Motor neuron (in vitro differentiated cells): ENCODE measurements at places on chromosomes 2 and 18. TPM values are rescaled to one million over a fixed set of nuclear protein-coding genes. Genes with fewer than 3 reads are reported as not detected.

DAW1 gene
- total RNA-seq = not detected in 2 replicates

DNA sequence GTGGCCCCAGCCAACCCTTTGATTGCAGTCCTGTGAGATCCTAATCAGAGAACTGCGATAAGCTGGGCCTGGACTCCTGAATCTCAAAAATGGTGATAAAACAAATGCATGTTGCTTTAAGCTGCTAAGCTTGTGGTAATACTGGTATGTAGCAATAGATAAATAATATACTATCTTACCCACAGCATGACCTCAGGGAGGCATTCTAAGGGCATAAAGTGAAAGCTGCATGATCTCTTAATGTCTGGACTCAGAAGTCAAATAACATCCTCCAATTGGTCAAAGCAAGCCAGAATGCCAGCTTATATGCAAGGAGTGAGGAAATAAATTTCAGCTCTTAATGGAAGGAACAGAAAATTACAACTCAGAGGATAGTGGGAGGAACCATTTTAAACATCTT is 246.1 kb downstream of the FSIP2 start:
- no peak for ATAC-seq

DNA sequence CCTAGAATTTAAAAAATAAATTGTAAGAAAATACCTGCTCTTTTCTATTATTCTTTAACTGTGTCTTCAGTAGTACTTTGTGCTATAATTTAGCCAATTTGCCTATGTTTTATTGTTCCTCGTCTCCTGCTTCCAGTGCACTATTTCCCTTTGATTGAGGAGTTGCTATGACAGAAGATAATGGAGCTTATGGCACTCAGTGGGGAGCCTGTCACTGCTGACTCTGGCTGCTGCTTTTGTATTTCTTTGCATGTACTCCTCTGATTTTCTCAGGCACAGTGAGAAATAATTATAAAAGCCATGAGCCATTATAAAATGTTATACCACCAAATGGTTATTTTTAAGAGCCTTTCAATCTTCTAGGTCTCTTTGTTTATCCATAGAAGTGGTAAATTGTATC is 1310.8 kb upstream of the SLC39A10 start:
- no peak for ATAC-seq

GRCh38 chr18:69954719-69955480 is 7.2 kb upstream of the CD226 start:
- no peak for ATAC-seq

DNA sequence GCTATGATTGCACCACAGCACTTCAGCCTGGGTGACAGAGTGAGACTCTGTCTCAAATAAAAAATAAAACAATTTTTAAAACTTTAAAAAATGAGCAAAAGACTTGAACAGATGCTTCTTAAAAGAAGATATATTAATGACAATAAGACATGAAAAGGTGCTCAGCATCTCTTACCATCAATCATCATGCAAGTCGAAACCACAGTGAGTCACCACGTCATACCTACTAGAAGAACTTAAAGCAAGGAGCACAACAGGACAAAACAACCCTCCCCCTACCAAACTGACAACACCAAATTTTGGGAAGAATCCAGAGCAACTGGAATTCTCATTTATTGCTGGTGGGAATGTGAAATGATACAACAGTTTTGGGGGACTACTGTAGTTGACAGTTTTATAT is 251.6 kb downstream of the BCL2 start:
- ATAC-seq = no peak

FBLN7 gene
- total RNA-seq = 0.29 and 0.82 TPM in 2 replicates

DNA sequence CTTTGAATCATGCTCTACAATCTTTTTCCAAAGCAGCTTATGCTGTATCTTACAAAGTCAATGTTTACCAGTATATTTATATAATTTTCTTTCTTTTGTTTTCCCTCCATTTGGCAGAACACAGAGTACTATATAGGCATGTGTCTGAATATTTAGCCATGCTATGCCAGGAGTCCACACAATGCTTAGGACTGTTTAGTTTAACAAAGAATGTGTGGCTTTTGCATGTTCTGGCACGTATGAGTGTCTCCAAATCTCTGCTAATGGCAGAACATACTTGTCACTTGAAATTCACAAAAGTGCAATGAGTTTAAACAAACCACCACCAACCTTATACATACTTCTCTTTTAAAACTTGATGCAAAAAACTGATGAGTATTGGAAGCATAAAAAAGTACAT is 268.0 kb downstream of the NR4A2 start:
- no peak for ATAC-seq

- ATAC-seq = no peak
Measured at GRCh38 chr18:48290162-48290926, 118.8 kb downstream of the ZBTB7C start.

FAM98A gene
- 45.3 and 80.5 TPM in 2 replicates for total RNA-seq

RASGRP3 gene
- 1.2 and 1.7 TPM in 2 replicates for total RNA-seq

SCYGR4 gene
- 0.69 TPM in 1 of 2 replicates, not detected in the other for total RNA-seq

DNA sequence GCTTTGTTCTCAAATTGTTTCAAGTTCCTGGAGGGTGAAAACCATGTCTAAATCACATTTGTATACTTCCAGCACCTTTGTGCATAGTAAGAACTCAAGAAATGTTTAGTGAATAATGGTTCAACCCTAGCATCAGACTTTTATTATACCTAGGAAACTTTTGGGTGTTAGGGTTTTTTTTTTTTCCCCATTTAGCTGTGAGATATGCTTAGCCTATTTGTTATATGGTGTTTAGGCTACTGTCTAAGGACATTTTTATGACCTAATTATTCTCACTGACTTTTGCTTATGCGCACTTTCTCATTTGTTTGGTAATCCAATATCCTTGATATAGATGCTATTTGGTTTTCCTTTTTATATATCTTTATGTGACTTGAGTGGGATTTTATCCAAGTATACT is 164.7 kb downstream of the PHLPP1 start:
- no peak for ATAC-seq

C2orf78 gene
- total RNA-seq = 0.10 TPM in 1 of 2 replicates, not detected in the other

- no peak for ATAC-seq
Measured at GRCh38 chr2:34159901-34160300, 560.8 kb upstream of the FAM98A start.

GRCh38 chr18:58097907-58098166 is 53.8 kb downstream of the NEDD4L start:
- ATAC-seq = no peak

- no peak for ATAC-seq
Measured at GRCh38 chr2:41968182-41968578, 79.6 kb upstream of the PKDCC start.

GRCh38 chr2:16871411-16871810 is 205.8 kb upstream of the CYRIA start:
- no peak for ATAC-seq

FEV gene
- 4.6 and 6.5 TPM in 2 replicates for total RNA-seq

GRCh38 chr2:36140391-36140790 is 215.2 kb upstream of the CRIM1 start:
- ATAC-seq = no peak

GRCh38 chr2:202091476-202091875 is 18.4 kb downstream of the KIAA2012 start:
- no peak for ATAC-seq

GRCh38 chr18:46950064-46950656 is 32.8 kb downstream of the KATNAL2 start:
- no peak for ATAC-seq

PLCL1 gene
- total RNA-seq = 11.7 and 13.1 TPM in 2 replicates

GRCh38 chr2:119428488-119429224 is 3.0 kb upstream of the TMEM37 start:
- no peak for ATAC-seq

DNA sequence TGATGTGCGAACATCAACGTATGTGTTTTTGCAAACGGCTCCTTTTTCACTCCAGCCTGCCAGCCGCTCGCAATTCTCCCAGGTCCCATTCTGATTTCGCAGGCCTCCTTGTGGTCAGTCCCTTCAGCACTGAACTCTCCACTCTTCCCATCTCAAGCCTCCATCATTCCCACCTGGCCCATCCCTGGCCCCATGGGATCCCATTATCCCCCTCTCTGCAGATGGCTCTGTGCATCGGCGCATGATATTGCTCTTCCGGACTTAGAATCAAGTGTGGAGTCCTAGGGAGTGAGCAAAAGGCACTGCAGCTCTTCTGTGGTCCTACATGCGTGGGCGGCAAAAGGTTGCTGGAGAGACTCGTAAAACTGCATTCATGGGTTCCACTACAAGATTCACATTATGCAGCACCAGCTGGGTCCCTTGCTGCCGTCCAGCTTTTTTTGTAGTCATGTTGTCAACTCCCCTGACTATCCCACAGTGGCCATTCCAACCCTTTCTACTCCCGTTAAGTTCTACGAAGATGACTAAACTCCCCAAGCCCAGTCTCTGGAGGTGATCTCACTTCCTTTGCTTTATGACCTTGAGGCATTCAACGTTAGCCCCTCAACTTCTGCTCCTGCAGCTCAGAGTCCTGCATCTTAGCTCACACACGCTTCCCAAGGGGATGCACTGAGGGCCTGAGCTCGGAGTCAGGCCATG is 125.3 kb upstream of the NRP2 start:
- no peak for ATAC-seq

DNA sequence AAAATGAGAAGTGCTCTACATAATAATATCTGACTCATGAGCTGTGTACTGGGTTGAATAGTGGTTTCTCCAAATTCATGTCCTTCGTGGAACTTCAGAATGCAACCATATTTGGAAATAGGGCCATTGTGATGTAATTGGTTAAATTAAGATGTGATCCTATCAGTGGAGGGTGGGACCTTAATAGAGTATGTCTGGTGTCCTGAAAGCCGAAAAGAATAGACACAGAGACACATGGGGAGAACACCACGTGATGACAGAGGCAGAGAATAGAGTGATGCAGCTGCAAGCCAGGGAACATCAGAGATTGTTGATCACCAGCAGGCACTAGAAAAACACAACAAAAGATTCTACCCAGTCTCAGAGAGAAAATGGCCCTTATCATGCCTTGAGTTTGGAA is 310.1 kb downstream of the EXOC6B start:
- ATAC-seq = peak; percentile 98

TMEM17 gene
- total RNA-seq = 3.8 and 4.0 TPM in 2 replicates

CCDC141 gene
- 0.85 TPM in 1 of 2 replicates, not detected in the other for total RNA-seq

GRCh38 chr2:111169924-111170323 is 49.2 kb downstream of the BCL2L11 start:
- ATAC-seq = no peak

DNA sequence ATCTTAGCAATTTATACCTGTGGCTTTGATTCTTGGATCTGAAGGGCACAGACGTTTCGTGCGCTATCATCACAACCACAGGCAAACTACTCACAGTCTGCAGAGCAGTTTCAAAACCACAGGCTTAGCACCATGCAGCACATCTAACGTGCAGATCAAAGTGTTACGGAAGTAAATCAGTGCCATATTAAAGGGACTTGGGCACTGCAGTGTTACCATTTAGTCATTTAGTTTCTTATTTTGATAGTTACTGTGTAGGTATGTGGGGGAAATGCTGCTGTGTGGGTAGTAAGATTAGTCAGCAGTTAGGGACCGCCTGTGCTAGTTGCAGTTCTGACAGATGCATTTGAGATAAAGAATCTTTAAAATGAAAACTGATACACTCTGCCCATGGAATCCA is 384.0 kb downstream of the NBAS start:
- ATAC-seq = no peak

- no peak for ATAC-seq
Measured at GRCh38 chr2:197163712-197164140, 146.9 kb downstream of the ANKRD44 start.

DNA sequence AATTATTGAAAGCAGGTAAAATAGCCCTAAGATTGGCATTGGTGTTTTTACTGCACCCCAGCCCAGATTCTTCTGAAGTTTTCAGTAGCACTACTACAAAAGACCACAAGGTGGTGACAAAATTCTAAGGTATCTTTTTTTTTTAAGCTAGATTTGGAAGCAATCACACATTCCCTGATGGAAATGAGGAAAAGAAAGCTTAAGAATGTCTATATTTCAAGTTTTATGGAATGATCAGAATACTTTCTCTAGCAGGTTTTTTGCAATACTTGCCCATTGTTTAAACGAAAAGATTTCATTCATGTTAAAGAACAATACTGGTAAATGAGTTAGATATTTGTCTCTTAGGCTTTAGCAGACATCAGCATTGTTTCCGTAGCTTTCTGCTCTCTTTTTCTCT is 32.1 kb upstream of the ZNF638 start:
- no peak for ATAC-seq

GALNT14 gene
- 0.87 and 2.8 TPM in 2 replicates for total RNA-seq

REG3A gene
- total RNA-seq = not detected in 2 replicates

- ATAC-seq = no peak
Measured at GRCh38 chr2:231464576-231465540, 574 bp upstream of the NCL start.

DNA sequence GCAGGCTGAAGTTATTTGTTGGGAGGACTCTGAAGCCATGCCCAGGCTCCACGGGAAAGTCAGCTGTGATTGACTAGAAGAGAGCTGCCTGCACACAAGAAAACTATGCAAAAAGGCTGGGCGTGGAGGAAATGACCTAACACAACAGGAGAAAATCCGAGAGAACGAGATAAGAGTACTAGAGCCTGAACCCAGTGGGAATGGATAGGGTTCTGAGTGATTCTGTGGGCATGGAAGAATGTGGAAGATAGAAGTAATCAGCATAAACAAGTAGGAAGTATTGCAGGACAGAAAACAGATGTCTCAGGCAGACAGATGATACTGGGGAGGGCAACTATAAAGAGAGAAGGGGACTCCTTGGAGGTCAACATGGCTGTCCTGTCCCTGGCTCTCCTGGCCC is 12.1 kb upstream of the COPS8 start:
- ATAC-seq = no peak

DNA sequence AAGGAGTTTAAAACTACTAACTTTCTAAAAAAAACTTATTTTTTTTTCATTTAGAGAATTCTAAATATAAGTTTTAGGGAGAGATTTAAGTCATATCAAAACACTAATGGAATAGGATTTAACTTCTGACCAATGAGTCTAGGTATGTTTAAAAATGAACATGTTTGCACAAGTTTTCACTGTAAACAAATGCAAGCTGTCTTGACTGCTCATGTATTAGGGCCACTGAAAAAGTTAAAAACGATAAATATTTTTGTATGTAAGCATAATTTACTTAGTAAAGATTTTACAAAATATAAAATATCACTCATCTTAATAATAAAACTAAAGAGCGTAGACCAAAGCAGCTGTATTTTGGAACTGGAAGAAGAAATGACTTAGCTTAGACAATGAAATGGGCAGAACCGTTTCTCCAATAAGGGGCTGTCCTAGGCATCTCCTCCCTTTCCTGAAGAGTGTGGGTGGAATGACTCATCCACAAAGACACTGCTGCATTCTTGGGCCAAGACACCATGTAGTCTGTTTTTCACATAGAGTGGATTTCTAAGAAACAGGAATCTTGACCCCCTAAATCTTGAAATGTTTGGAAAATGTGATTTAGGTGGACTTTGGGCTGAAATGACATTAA is 118.8 kb downstream of the MEP1B start:
- ATAC-seq = peak; percentile 100
